Stimulated activated CD8-positive, alpha-beta memory T cell treated with anti-CD3 and anti-CD28 coated beads, Interleukin-12 subunit alpha, Interleukin-12 subunit beta, amount 100 ng/mL, for 1 hour (primary cell): ENCODE measurements at places on chromosomes 1 and 21.

- no peak for DNase-seq
Observed at GRCh38 chr1:90850181-90850897, 133.2 kb upstream of the BARHL2 start.

GRCh38 chr1:226967665-226968064, 27.6 kb downstream of the COQ8A start:
- DNase-seq: no peak

DNA sequence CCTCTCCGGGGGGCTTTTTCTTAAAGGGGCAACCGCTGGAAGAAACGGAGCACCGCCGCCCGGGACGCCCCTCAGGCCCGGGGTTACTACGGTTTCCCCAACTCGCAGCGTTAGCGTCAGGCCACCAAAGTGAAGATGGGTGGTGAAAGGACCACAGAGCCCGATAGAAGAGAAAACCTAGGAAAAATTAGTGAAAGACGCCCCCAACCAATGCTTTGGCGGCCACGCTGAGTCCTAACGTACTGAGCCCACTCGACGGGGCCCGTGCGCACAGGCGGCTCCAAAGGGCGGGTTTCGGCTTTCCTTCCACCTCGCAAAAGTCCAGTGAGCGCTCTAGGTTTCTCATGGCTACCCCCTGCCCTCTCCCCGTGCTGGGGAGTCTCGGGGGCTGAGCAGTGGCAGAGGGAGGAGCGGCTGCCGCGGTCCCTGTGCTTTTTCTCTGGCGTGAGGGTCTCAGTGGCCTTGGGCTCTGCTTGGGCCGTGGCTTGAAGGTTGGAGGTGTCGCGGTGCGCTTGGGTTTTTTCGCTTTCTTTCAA, 12.2 kb upstream of the SPEN start:
- peak; percentile 24 for DNase-seq

GRCh38 chr21:27168084-27168483, 201.2 kb upstream of the ADAMTS5 start:
- no peak for DNase-seq

DNA sequence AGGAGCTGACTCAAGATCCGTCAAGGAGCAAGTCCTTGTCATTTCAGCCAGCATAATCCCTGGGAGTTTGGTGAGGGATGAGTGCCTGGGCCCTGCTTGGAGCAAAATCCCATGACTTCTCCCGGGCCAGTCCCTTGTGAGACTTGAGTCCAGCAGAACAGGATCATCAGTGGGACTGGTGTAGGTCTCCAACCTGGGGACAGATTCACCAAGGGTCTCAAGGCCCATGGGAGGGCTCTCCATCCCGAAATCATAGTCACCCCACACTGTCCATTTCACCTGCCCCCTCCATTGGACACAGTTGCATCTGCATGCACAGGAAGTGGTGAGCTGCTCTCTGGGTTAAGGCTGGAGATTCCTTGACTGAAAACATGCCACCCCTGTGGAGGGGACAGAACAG, 178.2 kb downstream of the FOXD2 start:
- DNase-seq: no peak

- DNase-seq: no peak
Observed at GRCh38 chr1:113219377-113219776, 146.4 kb downstream of the LRIG2 start.

DNA sequence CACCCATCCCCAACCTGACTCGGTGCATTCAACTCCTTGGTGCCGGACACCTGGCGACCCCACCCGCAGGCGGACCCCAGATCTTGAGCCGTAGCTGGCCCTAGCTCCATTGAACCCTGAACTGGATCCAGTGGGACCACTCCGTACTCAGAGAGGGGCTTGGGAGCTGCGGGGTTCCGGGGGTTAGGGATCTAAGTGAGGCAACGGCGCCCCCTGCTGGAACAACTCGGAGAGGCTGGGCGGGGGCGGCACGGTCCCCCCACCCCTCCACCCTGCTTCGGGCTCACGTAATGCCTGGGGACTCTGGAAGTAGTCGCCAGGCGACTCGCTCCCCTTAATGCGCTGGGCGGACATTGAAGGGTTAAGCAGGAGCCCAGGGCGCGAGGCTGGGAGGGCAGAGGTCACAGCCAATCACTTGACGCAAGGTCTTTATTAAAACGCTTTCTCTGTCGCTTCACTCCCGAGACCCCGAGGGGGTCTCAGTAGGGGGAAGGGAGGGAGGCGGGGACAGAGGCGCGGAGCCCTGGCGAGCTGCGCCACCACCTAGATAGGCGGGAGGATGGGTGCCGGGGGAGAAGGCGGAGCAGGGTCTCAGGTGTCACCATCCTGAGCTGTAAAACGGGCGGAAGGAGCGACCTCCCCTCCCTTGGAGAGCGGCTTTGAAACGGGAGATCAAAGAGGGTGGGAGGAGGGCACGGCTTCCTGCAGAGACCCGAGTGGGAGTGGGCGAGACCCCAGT, 704 bp upstream of the CRABP2 start:
- peak; percentile 47 for DNase-seq

DNA sequence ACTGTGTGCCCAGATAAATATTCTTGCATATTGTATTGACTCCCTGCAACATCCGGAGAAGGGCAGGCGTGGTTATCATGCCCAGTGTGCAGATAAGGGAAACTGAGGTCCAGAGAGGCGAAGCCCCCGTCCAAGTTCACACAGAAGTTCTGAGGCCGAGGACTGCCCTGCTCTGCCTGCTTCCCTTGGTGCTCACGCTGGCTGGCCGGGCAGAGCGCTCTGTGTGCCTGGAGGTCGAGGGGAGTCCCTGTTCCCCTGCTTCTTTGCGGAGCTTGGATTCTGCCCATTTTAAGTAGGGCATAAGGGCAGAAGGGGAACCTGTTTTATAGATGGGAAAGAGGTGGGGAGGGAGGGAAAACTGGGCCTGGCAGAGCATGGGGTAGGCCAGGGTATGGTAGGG, 92.8 kb upstream of the ACTL8 start:
- DNase-seq: no peak

DNA sequence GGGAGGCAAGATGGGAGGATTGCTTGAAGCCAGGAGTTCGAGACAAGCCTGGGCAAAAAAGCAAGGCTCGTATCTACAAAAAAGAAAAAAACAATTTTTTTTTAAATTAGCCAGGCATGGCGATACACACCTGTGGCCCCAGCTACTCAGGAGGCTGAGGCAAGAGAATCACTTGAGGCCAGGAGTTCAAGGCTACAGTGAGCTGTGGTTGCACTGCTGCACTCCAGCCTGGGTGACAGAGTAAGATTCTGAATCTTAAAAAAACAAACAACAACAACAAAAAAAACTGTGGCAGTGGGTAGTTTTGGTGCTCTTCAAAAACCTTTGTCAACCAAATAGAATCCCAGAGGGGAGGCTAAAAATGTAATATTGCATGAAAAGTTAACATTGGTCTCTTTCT, 734 bp downstream of the PTPN22 start:
- no peak for DNase-seq

- DNase-seq: no peak
Observed at GRCh38 chr1:164693564-164694359, 134.8 kb downstream of the PBX1 start.

DNA sequence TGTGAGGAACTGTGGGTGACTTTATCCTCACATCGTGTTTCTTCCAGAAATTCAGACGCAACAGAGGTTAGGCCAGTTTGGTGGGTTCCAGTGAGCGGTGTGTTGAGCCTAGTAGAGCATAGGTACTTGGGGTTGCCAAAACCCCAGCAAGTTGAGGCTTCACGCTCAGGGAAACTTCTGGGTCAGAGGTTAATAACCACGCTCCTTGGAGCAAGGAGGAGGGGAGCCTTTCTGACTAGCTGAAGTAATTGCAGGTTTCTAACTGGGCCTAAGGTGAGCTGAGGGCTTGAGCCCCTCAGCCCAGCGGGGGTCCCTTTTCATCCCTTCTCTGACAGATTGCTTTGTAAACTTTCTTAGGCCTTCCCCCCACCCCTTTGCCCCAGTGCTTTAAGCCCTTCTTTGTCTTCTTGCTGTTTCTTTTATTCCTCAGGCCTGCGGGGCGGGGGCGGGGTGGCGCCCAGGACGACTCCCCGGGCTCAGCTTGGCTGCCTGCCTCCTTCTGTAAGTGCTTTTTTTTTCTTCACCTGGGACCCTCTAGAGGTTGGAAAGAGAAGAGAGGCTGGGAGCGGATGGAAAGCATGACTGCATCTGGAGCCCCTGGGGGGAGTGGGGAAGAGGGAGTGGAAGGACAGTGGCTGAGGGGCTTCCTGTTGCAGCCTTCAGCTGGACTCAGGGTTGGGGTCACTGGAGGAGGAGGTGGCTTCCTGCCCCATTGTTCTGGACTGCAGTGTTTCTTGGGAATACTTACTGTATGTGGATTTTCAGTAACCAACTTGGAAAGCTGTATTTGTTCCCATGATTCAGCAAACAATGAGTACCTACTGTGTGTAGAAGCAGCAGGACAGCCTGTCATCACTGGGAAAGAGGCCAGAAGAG, 1.3 kb upstream of the ZNF436 start:
- DNase-seq: no peak

DNA sequence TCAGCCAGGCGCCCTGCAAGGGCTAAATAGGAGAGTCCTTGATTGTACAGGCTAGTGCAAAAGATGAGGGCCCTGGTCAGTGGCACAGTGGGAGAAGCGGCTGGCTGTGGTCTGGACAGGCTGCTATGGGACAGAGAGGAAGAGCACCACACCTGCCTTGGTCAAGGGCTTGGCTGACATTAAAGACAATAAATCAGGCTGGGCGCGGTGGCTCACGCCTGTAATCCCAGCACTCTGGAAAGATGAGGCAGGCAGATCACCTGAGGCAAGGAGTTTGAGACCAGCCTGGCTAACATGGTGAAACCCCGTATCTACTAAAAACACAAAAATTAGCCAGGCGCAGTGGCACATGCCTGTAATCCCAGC, 62.9 kb downstream of the NID1 start:
- DNase-seq: no peak

GRCh38 chr1:25997828-25998761, at the start of gene PAFAH2:
Gene PAFAH2, minus strand, starts transcription at chr1:25998063. Its CDS starts 7,247 bp downstream, at chr1:25990816.
- DNase-seq: peak; percentile 97

DNA sequence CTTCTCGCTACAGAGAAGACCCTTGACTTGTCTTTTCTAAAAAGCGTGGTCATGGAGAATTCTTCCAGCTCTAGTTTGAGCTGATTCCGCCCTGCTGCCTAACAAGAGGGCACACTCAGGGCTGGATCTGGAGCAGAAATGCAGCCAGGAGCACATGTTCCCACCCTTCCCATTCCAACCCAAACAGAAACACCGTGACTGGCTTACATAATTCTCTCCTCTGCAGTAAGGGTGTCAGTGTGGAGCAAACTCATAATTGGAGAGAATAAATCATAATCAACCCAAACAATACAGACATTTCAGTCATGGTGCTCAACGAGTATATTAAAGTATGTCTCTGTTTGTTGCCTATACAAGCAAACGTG, 34.5 kb downstream of the CTNNBIP1 start:
- no peak for DNase-seq

DNA sequence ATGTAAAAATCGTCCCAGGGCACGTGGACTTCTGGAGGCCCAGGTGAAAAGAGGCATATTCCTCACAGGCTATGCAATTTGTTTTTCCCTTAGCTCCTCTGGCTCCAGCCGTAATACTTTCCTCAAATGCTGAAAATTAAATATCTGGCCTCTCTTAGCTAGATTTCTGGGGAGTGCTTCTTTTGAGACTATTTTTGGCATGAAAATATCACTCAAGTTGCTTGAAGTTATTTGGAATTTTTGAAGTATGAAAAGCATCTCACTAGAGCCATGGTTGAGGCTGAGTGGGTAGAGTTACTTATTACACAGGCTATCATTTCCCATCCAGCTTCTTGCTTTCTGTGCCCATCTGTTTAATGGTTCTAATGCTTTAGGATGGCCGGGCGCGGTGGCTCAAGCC, 59.7 kb downstream of the MYOM3 start:
- DNase-seq: no peak

GRCh38 chr1:111603979-111604378, 15.6 kb upstream of the RAP1A start:
- peak; percentile 60 for DNase-seq

GRCh38 chr1:31248276-31248675, 8.6 kb upstream of the NKAIN1 start:
- no peak for DNase-seq

DNA sequence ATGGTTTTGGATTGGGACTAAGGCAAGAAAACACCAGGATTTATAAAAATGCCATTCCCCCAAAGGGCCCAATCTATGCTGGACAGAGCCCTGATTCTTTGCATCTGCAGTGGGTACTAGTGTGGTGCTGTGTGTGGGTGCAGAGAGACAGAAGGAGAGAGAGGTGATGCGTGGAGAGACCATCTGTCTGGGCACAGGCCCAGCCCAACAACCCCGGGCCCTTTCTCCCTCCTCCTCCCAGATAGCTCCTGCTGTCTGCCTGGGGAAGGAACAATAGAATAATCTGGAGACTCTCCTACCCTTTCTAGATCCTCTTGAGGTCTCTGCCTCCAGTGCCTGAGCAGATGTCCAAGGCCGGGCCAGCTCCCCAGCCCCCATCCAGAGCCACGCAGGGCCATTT, 15.1 kb downstream of the KIAA1614 start:
- DNase-seq: no peak

DNA sequence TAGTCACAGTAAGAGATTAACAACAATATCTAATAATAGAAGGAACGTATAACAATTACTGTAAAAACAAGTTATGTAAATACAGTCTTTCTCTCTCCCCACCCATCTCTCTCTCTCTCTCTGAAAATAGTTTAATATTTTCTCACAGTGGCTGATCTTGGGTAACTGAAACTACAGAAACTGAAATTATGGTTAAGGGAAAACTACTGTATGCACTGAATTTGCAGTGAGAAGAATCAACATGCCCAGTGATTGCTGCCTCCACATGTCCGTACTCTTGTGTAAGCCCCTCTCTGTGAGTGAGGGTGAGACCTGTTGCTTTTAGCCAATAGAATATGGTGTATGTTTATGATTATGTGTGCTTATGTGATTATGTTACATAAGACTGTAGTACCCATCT, 1.6 kb downstream of the KRTAP6-1 start:
- DNase-seq: no peak

DNA sequence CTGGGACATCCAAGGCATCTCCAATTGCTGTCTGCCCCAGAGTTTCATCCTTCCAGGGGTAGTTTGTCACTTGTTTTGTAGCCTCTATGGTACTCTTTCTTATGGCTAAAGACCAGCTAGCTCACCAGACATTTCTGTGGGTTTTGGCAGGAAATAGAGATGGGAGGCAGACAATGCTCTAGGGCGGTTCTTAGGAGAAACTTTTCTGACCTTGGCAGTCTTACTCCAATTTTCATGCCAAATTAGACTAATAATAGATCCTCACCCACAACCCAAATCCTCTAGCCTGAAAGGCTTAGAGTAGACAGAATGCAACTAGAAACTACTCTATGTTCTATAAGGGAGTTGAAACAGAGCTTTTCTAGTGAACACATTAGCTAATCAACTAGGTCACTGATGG, 69.8 kb downstream of the LRIG2 start:
- DNase-seq: no peak
